ENCODE measurements at places on chromosomes 1 and 21.

DNA sequence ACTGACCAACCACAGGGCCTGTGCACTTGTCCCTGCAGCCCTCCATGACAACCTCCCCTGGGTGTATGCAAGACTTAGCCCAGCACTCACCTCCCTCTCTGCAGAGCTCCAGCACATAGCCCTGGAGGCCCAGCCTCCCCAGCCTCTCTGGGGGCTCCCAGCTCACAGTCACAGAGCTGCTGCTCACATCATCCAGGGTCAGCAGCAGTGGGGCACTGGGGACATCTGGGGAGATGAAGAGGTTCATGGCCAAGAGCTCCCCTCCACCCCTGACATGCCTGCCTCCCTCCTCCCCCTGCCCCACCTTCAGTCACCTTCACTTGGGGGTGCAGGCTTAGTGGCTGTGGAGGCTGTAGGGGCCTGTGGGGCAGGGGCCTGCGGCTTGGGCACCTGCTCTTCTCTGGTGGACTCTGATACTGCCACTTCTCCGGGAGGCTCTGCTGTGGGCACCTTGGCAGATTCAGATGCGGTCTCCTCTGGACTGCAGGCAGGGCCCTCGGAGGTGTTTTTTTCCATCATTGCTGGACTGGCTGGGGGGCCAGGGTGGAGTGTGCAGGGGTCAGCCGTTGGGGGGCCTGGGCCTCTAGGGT, at the start of gene MYBPH:
Gene MYBPH, minus strand, starts transcription at position 590 of the 590 bp plus-strand sequence. Its CDS starts 71 bp downstream, at position 519.
- no peak for DNase-seq

DNA sequence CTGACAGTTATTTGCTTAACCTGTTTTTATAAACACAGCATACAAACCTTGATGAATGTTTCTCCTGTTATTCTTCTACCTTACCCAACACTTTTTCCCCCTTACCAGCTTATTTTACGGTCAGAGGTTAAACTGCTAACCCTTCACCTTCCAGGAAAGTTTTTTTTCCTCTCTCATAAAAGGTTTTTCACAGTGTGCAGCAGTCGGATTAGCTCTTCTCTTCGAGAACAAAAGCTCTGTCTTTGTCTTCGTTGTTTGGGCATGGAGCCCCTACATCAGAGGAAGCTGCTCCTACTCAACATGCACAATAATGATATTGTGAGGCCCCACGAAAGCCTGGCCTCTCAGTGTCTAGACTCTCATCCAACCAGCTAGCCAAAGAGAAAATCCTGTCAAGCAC, 42.0 kb downstream of the DENND1B start:
- no peak for DNase-seq

DNA sequence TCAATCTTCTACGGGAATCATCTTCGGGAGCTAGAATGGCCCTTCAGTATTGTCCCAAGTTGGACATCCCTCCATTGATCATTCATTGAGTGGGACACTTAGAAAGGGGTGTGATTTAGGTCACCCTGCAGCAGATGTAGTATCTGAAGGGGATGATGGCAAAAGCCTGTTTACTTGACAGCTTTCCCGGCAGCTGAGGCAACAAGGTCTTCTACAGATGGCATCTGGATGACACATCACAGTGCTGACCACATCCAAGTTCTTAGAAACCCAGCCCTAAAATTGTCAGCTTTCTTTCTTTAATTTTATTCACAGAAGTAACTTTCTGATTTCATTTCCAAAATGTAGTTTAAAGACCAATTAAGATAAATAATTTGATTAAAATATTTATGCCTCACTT, 150.3 kb downstream of the AMY1C start:
- DNase-seq = no peak

GRCh38 chr1:38444770-38445442, 398.3 kb upstream of the POU3F1 start:
- no peak for DNase-seq

GRCh38 chr1:46615735-46616134, 876 bp downstream of the MOB3C start:
- no peak for DNase-seq

GRCh38 chr1:43312212-43312623, 11.4 kb downstream of the TIE1 start:
- DNase-seq = no peak

- no peak for DNase-seq
Measured at GRCh38 chr1:182297335-182297734, 94.3 kb downstream of the GLUL start.

DNA sequence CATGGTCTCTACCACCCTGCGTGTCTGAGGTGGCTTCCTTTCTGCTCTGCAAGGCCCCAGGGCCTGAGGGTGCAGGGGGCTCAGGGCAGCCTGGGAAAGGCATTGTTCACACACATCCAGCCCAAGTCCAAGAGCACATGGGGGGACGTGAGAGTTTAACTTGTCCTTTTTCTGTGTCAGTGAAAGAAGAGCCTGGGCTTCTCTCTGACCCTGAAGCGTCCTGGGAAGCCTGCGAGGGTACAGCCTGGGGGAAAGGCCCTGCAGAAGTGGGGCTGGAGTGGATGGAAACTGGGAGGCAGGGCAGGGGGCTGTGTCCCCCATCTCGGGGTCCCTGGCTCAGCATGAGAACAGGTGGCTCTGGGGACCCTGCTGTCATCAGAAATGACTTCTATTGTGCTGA, 181.6 kb downstream of the PRDM16 start:
- no peak for DNase-seq

DNA sequence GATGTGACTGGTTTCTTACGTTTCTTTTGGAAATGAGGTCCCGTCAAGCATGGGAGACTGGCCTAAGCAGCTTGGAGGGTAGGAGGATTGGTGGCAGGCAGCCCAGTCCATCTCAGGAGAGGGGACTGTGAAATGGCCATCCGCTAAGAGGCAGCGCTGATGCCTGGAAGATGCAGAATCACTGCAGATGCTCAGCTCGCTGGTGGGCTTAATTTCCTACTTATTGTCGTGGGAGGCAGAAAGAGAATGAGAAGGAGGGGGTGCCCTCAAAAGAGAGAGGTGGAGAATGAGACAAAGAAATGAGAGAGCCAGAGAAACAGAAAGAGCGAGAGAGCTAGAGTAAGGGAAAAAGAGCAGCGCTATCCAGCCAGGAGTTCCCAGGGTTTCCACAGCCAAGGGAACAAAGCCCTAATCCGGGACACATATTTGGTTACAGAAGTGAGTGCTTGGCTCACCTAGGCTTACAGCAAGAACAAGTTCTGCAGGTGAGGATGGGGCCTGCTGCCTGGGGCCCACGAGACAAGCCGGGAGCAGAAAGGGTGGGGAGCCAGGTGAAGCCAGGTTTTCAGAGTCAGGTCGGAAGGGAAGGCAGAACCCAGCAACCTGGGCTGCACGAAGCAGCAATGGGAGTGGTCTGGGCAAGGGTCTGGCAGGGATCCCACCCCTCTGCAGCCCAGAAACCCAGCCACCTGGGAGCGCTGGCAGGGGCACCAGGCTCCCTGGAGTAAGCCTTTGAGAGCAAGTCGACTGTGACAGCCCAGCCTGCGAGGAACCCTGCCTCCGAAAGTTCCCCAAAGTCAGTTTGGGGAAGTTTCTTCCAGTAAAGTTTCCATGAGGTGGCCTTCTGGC, 5.8 kb downstream of the ECE1 start:
- no peak for DNase-seq

DNA sequence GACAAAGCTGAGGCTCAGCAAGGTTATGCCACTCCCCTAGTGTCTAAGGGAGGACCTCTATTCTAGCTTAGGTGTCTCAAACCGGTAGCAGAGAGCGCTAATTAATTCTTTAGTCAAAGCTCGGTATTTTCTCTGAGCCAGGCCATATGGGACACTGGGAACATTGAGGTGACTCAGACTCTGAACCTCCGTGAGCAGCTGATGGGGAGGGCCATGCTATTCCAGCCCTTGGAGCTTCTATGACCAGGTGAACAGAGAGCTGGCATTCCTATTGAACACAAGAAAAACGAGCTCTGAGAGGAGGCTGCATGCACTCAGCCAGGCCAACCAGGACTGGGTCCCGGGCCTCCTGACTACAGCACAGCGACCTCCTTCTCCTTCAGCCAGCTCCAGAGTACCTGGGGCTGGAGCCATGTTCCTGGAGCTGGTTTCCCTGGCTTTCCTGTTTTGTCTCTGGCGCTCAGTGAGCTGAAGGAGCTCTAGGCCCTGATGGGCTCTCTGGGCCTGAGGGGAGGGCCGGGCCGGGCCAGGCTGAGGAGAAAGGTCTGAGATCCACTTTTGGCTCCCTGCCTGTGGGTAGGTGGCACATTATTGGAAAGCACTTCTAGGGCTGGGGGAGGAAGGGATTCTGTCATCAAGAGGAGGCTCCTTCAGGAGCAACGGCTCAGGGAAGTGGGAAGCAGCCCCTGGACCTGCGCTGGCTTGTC, 37.0 kb downstream of the SLC9A1 start:
- no peak for DNase-seq

DNA sequence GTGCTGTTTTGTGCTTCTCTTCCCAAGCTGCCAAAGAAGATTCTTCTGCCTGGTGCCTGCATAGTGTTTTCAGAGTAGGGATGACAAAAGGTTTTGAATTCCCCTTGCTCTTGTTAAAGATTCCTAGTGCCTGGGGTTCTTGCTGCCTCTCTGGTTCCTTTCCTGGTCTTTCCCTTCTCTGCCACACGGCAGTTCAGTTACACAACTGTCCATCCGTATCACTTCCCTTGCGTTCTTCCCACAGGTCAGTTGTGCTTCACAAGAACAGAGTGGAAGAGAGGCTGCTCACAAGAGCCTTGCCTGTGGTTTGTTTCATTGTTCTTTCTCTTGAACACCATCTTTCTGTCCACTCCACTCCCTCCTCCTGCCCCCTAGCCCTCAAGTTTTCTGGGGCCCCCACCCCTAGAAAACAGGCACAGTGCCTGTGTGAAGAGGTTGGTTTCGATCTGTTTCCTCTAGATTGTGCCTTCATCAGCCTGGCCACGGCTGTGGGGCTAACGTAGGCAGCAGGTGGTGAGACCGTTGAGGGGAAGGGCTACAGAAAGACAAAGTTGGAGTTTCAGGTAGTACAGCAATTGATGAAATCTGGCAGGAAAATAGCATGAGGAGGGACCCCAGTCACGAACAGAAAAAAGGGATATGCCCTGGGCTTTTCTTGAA, 5.8 kb downstream of the VASH2 start:
- no peak for DNase-seq

DNA sequence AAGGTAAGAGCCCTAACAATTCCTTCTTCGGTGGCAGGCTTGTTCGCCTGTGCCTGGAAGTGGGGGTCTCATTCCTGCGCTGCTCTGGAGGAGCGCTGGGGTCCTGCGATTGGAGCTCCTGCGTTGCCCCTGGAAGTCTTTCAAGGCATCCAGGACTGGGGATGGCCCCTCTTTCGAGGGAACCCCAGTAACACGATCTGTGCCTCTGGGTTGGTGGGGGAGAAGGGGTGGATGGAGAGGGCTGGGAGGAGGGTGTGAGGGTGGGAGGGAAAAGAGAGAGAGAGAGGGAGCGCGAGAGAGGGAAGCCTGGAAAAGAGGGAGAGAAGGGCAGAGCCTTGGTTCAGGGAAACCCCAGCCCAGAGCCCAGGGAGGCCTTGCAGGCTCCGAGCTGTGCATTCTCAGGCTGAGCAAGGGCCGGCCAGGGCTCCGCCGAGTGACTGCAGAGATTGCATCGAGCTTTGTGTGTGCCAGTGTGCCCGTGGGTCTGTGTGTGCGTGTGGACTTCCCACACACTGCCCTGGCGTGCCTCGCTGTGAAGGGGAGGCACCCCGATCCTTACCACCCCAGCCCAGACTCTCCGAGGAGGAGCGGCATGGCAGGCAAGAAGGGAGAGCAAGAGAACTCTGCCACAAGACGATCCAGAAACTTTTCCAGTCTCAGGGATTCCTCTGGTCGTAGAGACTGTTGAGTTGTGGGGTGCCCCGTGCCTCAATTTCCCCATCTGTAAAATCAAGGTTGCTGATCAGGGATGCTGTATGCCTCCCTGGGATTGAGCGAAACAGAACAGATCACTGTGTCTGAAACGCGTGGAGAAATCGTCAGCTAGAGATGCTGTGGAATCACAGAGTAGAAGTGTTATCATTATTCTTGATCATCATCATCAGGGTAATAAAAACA, 619 bp downstream of the BCL9 start:
- no peak for DNase-seq

DNA sequence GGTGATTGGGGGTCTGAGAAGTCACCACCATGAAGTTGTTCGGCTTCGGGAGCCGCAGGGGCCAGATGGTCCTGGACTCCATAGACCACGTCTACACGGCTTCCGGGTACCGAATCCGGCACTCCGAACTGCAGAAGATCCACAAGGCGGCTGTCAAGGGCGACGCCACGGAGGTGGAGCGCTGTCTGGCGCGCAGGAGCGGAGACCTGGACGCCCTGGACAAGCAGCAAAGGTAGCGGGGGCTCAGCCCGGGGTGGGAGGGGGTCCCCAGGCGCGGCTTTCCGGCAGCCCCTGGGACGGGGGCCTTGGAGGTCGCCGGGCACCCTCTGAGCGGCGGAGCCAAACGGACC, 146.5 kb downstream of the LIPI start:
- peak; percentile 40 for DNase-seq

DNA sequence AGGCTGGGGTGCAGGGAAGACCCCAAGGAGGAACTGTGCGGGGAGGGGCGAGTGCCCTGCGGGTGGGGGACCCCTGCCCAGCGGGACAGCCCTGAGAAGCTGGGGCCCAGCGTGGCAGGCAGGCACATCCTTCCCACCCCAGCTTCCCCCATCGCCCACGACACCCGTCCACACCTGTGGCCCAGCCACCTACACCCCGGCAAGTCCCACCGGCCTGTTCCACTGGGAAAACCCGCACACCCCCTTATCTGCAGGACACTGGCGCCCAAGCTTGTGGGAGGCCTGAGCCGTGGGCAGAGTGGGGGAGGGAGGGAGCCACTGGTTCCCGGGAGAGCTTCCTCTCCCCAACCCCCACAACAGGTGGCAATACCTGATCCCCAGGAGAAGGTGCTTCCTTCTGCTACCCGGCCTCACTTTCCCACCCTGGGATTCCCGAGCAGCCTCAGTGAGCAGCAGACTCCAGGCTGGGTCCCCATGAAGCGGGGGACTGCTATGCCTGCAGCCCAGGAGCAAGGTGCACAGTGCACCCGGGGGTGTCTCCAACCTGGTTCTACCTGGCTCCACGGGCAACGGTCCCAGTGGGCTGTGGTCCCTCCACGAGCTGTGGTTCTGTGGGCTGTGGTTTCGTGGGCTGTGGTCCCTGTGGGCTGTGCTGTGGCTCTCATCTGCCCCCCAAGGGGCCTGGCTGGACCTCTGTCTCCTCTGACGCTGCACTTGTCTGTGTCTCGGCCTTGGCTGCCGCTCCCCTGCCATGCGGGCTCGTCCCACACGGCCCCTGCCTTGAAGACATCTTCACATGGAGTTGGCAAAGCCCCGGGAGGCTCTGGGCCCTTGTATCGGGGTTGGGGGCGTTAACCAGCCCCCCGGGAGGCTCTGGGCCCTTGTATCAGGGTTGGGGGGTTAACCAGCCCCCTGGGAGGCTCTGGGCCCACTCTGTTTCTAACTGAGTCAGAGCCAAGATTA, 37.8 kb upstream of the POFUT2 start:
- DNase-seq = no peak

DNA sequence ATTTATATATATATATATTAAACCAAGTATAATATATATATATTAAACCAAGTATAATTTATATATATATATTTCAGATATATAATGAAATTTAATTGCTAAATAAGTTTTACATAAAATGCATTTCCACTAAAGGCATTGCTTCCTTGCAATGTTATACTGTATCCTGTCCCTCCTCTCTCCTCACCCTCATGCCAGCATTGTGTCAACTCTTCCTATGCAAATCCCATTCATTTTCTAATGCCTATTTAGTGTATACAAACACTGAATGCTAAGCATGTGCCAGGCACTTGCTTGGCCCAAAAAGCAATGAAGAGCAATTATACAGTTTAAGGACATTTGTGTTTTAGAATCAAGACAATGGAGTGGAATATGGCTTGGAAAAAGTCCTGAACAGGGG, 71.7 kb upstream of the PRMT6 start:
- DNase-seq = no peak

- no peak for DNase-seq
Measured at GRCh38 chr1:154808909-154809262, 61.2 kb downstream of the KCNN3 start.

- DNase-seq = no peak
Measured at GRCh38 chr1:8777867-8778266, 39.6 kb downstream of the RERE start.

Data from T-helper 2 cell (primary cell).